Stimulated activated CD4-positive, alpha-beta T cell treated with anti-CD3 and anti-CD28 coated beads, TNF-alpha, amount 100 ng/mL, for 4 hours (primary cell): ENCODE measurements at places on chromosomes 7 and 10.

DNA sequence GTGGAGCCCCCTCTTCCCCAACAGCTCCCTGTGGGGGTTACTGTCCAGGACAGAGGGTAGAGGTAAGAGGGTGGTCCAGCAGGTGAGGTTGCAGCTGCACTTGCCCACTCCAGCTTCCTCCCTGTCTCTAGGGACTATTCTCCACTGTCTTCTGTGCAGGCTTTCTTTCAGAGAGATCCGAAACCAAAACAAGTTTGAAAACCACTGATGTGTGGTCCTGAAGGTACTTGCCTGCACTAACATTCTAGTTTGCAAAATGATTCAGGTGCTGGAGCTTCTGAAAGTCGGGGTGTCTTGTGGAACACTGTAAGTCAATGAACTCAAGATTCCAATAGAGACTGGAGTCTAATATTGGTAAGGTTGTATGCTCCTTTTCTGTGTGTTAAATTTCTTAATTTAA is 63.1 kb downstream of the BLNK start:
- no peak for DNase-seq

- DNase-seq = no peak
These were observed 784.5 kb upstream of the IGFBP3 start for GRCh38 chr7:46705386-46706255.

- DNase-seq = no peak
These were observed 196.9 kb upstream of the CDCA7L start for GRCh38 chr7:22142572-22142971.

DNA sequence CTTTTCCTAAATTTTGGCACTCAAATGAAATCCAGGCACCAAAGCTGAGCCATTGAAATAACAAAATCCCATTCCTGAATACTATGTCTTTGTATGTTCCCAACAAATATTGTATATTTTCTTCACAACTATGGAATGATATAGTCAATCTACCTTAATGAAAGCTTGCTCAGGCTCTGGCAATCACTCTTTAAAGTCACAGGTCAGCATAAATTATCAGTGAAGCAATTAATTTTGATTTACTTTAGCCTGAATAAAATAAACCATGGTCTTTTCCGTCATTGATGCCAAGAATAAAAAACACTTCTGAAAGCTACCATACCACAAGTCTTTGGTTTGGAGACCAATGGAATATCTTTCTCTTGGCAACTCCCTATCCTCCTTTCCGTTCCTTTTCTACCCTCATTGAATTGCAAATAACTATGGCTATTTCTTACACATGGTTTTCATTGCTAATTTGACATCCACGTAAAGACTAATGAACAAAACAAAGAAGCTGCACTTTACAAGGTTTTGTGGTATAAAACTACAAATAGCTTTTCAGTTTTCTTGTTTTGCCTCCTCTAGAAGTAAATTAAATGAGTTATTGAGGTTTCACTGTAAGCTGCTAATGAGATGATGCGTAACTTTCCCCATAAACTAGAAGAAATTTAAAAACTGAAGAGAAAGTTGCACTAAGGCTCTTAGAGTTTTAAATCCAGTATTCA is 166.6 kb downstream of the TAX1BP1 start:
- no peak for DNase-seq

DNA sequence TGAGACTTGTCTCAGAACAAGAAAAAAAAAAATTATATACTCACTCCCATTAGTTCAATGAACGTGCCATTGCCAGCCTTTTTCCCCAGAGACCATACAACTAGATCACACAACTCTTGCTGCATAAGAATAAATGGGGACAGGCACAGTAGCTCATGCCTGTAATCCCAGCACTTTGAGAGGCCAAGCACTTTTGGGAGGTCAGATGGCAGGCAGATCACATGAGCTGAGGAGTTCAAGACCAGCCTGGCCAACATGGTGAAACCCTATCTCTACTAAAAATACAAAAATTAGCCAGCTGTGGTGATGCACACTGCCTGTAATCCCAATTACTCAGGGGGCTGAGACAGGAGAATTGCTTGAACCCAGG is 13.6 kb downstream of the PDLIM1 start:
- DNase-seq = no peak

- no peak for DNase-seq
These were observed 130.9 kb downstream of the KCNMA1 start for GRCh38 chr10:77506517-77507200.

GRCh38 chr7:30354791-30355190 is 70.4 kb downstream of the ZNRF2 start:
- DNase-seq = no peak

- DNase-seq = no peak
These were observed 4.2 kb upstream of the UPP1 start for GRCh38 chr7:48084727-48085432.

DNA sequence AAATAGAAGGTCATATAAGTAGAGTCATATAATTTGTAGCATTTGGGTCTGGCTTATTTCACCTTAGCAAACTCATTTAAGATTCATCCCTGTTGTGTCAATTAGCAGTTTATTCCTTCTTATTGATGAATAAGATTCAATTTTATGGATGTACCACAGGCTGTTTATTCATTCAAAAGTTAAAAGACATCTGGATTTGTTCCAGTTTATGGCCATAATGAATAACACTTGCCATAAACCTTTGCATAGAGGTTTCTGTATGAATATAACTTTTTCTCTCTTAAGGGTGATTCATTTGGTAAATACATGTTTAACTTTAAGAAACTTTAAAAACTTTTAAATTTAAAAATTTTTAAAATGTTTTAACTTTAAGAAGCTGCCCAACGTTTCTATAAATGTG is 66.4 kb downstream of the CPED1 start:
- DNase-seq = no peak

DNA sequence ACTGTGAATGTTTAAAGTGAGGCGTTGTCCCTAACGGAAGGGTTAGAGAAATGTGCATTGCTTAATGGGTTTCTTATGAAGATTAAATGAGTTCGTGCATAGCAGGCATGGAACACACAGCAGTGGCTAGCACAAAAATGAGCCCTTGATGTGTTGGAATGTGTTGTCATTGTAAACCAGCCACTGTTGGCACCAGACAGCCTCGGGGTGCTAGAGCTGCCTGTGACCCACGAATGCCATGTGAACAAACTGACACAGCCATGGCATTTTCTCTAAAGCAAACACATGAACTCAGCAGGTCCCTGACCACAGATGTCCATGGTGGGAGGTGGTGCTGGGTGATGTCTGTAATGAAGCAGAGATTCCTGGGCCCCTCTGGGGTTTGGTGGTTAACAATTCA is 111.1 kb upstream of the DPP6 start:
- no peak for DNase-seq

DNA sequence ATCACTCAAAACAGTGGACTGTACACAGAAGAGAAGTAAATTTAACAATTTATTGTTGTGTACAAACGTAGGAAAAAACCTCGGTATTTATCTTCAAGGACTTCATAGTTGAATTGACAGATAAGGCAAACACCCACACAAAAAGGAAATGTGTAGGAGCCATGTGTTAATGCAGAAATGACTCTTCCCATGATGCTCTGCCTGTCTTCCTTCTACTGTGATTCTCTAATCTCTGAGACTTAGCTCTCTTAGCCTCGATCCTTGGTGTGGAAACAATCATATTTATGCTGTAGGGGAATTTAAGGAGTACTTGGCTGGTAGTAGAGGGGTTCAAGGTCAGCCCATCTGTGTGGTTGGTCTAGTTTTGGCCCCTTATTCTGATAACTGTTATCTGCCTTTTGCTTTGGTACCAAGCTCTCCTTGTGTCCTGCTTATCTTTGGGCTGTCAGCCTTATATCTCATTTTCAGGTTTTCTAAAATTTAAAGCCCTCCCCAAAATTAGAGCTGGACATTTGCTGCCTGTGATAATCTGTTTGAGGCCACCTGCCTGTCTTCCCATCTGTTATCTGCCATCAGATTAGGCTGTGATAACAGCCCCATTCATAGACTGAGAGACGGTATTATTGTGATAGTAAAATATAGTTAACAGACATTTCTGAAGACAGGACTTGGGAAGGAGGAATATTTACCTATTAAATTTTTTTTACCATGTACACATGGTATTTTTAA is 81.7 kb downstream of the GPR85 start:
- no peak for DNase-seq

- no peak for DNase-seq
These were observed 158.7 kb upstream of the LANCL2 start for GRCh38 chr7:55206235-55207029.

DNA sequence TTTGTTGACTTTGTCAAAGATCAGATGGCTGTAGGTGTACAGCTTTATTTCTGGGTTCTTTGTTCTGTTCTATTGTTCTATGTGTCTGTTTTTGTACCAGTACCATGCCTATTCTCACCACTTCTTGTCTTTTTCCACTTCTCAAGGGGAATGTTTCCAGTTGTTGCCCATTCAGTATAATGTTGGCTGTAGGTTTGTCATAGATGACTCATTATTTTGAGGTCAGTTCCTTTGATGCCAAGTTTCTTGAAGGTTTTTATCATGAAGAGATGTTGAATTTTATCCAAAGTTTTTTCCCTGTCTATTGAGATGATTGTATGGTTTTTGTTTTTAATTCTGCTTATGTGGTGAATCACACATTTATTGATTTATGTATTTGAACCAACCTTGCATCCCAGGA is 216.7 kb upstream of the RNF32 start:
- no peak for DNase-seq

GRCh38 chr10:125063256-125063925 is 97.0 kb downstream of the CTBP2 start:
- no peak for DNase-seq

DNA sequence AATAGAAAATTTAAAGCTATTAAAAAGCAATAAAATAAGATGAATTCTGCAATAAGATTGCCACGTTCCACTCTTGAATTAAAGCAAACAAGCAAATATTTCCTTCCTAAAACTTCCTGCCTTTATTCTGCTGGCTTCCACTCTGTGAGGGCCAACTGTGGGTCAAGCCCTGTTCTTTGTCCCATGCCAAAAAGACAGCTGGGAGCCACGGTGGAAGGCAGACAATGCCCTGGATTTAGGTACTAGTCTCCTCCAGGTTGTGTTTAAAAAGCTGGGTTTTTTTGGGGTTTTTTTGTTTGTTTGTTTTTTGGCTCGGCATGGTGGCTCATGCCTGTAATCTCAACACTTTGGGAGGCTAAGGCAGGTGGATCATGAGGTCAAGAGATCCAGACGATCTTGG is 39.1 kb downstream of the LRRTM3 start:
- DNase-seq = no peak

- no peak for DNase-seq
These were observed 30.9 kb downstream of the DNAJB12 start for GRCh38 chr10:72323771-72324191.

GRCh38 chr7:51067757-51068156 is 248.9 kb downstream of the COBL start:
- DNase-seq = no peak

DNA sequence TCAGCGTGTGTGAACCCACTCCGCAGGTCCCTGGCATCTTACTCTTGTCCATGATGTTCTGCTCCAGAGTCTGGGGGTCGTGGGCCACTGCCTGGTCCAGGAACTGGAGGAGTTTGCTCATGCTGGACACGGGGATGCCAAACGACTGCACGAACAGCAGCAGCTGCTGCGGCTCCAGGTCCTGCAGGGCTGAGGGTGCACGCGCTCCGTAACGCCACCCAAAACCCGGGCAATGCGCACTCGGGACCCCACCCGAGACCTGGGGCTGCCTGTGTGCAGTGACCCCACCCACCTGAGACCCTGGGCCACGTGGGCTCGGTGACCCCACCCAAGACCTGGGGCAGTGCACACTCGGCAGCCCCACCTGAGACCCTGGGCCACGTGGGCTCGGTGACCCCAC is 22.0 kb upstream of the MICALL2 start:
- DNase-seq = no peak

GRCh38 chr10:12507165-12507850 is 158.0 kb downstream of the CAMK1D start:
- no peak for DNase-seq

GRCh38 chr10:112332509-112333228 is 41.2 kb upstream of the ACSL5 start:
- DNase-seq = no peak

DNA sequence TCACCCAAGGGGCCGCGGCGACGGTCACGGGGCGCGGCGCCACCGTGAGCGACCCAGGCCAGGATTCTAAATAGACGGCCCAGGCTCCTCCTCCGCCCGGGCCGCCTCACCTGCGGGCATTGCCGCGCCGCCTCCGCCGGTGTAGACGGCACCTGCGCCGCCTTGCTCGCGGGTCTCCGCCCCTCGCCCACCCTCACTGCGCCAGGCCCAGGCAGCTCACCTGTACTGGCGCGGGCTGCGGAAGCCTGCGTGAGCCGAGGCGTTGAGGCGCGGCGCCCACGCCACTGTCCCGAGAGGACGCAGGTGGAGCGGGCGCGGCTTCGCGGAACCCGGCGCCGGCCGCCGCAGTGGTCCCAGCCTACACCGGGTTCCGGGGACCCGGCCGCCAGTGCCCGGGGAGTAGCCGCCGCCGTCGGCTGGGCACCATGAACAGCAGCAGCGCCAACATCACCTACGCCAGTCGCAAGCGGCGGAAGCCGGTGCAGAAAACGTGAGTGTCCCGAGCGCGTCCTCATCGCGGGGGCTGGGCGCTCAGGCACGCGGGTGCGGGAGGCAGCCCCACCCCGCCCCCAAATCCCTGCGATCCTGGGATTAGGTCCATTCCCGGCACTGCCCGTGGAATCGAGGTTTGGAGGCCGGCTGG is 509 bp downstream of the AHR start:
- DNase-seq = peak; percentile 45

GRCh38 chr10:48451969-48452878 is 145.7 kb downstream of the MAPK8 start:
- DNase-seq = no peak

GRCh38 chr7:151148319-151149259 is 18.9 kb downstream of the GBX1 start:
- DNase-seq = no peak

DNA sequence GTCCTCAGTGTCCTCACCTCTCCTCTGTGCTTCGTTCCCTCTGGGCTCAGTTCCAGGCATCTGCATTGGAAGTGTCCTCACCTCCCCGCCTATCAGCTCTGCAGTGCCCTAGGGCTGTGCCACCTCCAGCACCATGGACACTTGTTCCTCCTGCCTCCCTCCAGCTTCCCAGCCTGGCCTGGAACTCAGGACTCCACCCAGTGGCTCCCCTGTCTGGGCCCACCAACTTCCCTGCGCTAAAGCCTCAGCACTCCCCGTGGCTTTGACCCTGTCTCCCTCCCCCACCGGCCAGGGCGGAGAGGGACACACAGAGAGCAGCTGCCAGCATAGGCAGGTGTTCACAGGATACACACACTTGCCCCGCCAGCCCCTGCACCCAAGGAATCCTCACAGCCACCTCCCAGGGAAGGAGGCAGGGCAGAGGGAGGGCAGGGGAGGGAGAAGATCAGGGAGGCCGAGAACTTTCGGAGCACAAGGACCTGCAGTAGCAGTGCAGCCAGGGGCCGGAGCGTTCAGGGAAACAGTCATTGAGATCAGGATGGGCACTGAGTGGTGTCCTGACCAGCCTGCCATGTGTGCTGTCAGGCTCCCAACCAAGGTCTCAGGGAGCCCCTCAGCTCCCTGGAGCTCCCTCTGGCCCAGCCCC is 31.3 kb downstream of the ANXA8 start:
- no peak for DNase-seq

DNA sequence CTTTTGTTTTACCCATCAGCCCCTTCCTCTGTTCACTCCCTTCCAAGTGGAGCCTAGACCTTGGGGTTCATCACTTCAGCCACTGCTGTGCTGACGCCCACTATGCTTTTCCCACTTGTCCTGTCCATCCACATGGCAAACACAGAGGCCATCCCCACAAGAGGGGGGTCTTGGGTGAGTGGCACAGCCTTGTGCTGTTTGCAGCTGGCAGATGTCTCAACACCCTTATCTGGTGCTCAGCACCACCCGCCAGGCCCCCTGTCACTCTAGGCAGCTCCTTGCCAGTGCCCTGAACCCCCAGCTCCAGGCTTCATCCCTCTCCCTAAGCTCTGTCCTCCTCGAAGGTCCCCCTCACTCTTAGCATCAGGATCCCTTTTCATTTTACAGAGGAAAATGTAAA is 13.1 kb downstream of the BLVRA start:
- DNase-seq = no peak
